ENCODE measurements at places on chromosomes 13 and 19.

- DNase-seq = no peak
Observed at GRCh38 chr19:16018801-16019551, 57.3 kb upstream of the TPM4 start.

- DNase-seq = peak; percentile 32
Observed at GRCh38 chr13:113641426-113641825, 16.6 kb downstream of the ATP4B start.

DNA sequence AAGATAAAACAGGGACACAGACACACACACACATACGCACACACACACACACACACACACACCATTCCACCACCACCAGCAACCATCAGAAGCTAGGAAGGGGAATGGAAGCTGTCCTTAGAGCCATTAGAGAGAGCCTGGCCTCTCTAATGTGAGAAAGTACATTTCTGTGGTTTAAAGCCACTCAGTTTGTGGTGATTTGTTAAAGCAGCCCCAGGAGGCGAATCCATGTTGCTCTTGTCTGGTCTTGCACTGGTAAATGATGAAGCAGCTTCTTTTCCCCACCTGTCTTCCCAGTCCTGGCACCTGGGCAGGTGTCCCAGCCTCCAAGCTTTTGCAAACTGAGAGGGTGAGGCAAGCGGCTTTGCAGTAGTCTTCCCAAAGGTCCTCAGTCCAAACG, 118.9 kb upstream of the KL start:
- DNase-seq = no peak

DNA sequence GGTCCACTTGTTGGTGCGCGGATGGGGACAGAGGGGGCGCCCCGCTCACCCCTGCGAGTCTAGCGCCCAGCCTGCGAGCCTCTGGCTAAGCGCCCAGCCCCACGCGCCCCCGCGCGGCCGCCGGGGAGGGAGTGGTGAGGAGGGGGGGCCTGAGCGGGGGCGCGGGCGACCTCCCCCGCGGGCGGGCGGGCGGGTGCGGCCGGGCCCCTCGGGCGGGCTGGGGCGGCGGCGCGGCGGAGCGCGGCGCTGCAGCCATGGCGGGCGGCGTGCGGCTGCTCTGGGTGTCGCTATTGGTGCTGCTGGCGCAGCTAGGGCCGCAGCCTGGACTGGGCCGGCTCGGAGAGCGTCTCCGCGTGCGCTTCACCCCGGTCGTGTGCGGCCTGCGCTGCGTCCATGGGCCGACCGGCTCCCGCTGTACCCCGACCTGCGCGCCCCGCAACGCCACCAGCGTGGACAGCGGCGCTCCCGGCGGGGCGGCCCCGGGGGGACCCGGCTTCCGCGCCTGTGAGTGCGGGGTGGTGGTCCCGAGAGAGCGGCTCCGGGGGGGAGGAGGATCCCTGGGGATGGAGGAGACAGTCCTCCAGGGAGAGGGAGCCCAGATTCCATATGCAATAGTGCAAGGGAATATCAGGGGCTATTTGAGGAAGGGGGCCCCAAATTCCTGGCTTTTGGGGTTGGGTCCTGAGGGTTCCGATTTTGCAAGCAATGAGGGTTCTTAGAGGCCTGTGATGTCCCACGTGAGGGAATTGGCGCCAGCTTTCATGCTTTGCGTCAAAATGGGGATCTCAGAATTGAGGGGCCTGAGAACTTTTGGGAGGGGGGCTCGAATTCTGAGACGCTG, at the start of gene LTBP4:
TSS of gene LTBP4 (plus strand) at position 236 of the 841 bp plus-strand sequence. CDS start at position 255, 19 bp downstream.
- DNase-seq = peak; percentile 74

- no peak for DNase-seq
Observed at GRCh38 chr19:39970425-39970674, 615 bp upstream of the PSMC4 start.

DNA sequence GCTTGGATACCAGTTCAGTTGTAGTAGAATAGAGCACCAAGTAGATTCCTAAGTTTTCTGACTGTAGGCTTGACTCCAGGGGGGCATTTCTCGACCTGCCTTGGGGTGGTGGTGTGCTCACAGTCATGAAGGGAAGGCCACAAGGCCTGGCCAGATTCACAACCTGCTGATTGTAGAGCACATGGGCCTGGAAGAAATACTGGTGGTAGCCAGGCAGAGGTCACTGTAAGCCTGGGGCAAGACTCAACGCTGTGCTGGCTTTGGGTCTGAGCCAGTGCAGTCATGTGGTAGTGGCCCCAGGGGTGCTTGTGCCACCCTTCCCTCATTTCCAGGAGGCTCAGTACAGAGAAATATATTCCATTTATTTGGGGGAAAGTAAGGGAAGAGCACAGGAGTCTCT, 832.3 kb upstream of the SLC10A2 start:
- DNase-seq = no peak
